HFFc6 (cell line): ENCODE measurements at places on chromosomes 4 and X.

DNA sequence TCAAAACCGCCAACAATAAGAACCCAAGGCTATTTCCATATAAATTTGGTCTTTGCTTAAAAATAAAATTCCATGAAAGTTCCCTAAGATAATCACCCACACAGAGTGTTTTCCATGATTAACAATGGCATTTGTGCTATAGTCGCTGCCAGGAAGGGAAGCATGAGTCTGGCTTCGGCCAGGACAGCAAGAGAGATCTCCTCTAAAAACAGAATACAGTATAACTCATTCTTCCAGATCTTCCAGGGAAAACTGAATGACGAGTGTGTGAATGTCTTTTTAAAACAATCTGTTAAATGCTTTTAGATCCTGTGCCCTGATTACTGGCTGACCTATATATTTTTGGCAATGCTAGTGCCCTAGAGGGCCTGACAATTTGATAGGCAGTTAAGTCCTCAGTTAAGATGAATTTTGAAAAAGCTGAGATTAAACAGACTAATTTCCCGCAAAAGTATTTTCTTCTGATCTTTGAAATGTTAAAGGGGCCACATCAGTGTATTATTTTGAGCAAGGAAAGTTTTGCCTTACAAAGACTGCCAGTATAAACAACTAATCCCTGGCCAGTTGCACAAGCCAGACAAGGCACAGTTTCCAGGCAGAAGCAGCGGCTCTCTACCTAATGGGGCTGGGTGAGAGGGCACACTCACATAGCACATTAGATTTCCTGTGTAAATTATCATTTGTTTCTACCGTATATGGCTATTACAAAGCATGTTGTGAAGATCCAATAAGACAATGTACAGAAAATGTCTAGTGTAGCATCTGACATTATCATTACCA is 127.3 kb downstream of the DCHS2 start:
- DNase-seq = no peak

GRCh38 chr4:180160195-180160983 is 2082.8 kb upstream of the TENM3 start:
- no peak for DNase-seq

- DNase-seq = no peak
Measured at GRCh38 chr4:17687237-17687857, 72.9 kb downstream of the MED28 start.

- DNase-seq = no peak
Measured at GRCh38 chr4:107669068-107669467, 51.0 kb downstream of the PAPSS1 start.

DNA sequence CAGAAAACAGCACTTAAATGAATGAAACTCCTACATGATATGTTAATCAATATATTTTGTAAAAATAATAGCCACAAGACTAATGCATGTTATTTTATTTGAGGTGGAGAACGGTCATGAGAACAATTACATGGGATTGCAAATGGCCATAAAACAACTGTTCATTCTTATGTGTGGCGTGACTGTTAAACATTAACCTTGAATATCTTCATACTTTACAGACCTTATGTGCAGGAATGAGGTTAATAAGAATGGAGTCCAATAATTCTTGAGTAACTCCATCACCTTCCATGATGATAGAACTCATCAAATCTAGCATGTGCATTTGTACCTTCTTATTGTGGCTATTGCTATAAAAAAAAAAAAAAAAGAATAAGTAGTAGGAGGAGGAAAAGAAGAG is 55.3 kb downstream of the PDS5A start:
- no peak for DNase-seq

- DNase-seq = no peak
Measured at GRCh38 chrX:440636-441035, 53.9 kb upstream of the PPP2R3B start.
